ENCODE measurements at places on chromosomes 2 and 18.
A peak's percentile ranks its signal among the peaks of the same experiment; 100 is the strongest.

GRCh38 chr18:46756025-46756558, 761 bp downstream of the ST8SIA5 start:
- no peak for DNase-seq

DNA sequence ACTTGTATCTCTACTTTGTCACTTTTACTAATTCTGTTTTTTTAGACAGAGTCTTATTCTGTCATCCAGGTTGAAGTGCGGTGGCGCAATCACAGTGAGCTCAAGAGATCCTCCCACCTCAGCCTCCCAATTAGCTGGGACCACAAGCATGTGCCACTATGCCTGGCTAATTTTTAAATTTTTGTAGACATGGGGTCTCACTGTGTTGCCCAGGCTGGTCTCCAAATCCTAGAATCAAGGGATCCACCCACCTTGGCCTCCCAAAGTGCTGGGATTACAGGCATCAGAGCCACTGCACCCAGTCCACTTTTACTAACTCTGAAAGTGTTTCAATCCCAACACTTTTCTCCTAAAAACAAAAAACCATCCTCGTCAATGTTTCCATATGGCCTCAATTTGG, 94.9 kb downstream of the MALT1 start:
- no peak for DNase-seq

- DNase-seq: no peak
Observed at GRCh38 chr2:140947236-140947635, 1183.6 kb downstream of the LRP1B start.

DNA sequence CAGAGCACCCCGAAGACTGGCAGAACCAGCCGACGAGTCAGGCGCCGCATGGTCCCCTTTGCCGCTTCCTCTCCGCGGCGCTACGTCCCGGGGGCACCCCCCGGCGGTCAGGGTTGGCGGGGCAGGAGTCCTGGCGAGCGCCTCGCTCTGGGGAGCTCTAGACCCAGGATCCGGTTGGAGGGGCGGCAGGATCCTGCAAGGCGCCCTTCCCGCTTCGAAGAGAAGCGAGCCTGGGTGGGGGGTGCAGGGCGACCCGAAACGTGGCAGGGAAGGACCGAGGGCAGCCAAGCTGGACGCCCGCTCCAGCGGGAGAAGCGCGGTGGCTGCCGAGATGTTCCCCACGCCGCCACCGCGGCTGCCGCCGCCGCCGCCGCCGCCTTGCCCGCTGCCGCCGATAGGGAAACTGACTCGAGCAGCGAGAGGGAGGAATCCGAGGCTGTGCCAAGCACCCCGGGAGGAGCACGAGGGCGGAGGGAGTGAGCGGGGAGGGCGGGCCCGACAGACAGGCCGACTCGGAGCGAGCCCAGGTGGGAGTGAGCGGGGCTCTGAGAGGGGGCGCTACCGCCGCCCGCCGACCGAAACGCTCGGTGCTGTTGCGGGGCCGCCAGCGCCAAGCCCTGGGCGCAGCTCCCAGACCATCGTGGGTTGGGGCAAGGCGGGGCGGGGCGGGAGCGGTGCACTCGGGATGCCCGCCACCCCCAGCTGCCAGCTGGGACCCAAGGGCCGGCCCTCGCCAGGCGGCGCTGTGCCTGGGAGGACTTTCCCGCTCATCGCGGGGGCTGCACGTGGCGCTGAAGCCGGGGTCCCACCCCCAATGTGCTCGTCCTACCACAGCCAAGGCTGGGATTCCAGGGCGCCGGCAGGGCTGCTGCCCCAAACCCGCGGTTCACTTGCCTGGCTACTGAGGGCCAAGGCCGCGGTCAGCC, at the start of gene GALNT14:
Gene GALNT14 (minus strand): TSS at position 404 of the 926 bp plus-strand sequence. CDS start 354 bp downstream, at position 50.
- DNase-seq: peak; percentile 69

- DNase-seq: peak; percentile 40
Observed at GRCh38 chr18:13267431-13267873, 48.9 kb downstream of the LDLRAD4 start.

- DNase-seq: no peak
Observed at GRCh38 chr2:98240786-98241398, 105.4 kb upstream of the CNGA3 start.

GRCh38 chr2:73832930-73833329, 4.2 kb downstream of the STAMBP start:
- DNase-seq: no peak

GRCh38 chr2:47617523-47618271, 165.2 kb upstream of the MSH6 start:
- no peak for DNase-seq

- DNase-seq: no peak
Observed at GRCh38 chr2:45337481-45337880, 273.6 kb downstream of the SRBD1 start.

DNA sequence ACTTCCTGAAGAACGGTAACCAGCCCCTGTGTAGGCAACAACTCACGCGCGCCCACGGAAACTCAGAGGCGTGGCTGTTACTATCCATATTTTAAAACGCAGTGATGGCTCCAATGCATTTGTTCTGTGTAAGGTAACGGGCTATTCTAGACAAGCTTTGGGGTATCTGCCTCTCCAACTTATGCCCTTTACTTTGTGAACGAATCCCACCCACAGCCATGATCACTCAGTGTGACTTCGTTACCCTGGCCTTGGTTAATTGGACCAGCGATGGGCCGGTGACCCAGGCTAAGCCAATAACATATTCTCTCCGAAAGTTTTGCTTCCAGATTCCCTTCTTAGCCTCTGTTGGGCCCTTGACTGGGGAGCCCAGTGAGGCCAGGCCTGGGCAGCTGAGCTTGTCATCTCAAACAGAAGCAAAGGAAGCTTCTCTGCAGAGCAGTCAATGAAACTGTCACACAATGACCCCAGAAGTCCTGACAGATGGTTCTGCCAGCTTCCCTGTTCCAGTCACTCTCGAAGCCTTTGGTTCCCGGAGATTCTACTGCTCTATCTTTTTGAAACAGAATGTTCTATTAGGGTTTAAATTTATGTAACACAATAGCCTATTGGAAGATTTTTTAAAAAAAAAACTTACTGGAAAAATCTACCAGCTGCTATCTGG, 30.7 kb upstream of the ROCK2 start:
- DNase-seq: no peak
